ENCODE measurements at places on chromosomes 7 and 10. TPM values are rescaled to one million over a fixed set of nuclear protein-coding genes. Genes with fewer than 3 reads are reported as not detected.

SVIL gene
- total RNA-seq, result 701 TPM

GRCh38 chr10:100939763-100940344, 27.1 kb downstream of the SLF2 start:
- ATAC-seq, result no peak

NODAL gene
- total RNA-seq, result not detected

- ATAC-seq, result peak; percentile 75
Observed at GRCh38 chr7:26201247-26202018, at the start of gene CBX3. CBX3 (plus strand) TSS chr7:26201745; CDS start chr7:26202999, 1,254 bp downstream.

MAD1L1 gene
- total RNA-seq, result 56.6 TPM

SNCG gene
- 43.4 TPM for total RNA-seq

GRCh38 chr7:158819571-158820203, 9.6 kb downstream of the ESYT2 start:
- no peak for ATAC-seq

DNA sequence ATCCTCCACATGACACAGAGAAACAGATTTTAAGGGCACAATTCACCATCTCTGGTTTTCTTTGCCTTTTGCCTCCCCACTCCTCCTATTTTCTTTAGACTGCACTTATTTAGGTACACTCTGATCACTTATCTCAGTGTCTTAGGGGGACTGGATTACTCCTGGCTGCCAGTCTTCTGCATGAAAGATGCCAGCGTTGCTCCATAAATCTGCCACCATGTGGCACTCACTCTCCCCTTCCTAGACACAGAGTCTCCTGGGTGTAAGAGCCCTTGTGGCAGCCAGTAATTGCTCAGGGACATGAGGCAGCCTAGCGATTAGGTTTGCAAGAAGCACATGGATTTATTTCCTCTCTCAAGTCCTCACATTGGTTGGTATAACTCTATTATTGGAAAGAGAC, 34.5 kb upstream of the RBM20 start:
- ATAC-seq, result no peak

ARHGEF35 gene
- 3.2 TPM for total RNA-seq

DNA sequence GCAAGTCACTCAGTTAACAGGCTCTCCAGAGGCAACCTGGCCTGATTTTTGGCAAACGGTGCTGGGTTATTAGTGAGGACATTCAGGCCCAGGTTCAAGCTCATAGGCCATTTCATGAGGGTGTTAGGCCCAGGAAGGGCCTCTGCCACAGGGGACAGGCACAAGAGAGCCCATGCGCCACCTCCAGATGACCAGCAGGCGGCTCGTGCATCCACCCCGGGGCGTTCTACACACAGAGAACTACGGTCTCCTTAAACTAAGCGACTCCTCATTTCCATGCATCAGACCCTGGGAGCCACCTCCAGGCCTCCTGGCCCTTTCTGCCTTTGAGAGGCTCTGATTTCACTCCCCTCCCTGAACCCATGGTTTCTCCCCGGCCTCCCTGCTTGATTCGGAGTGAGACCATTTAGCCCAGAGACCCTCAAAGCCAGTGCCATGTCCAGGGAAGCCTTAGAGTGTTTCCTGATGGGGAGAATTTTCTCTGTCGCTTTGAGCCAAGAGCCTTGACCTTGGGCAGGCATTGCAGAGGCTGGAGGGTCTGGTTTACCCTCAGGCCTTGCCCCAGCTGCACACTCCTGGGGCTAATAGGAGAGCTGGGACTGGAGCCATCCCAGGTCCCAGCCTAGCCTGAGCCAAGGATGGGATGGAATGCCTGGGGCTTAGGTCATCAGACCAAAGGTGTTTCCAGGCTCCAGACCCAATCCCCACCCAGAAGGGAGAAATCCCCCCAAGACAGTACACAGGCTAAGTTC, 188.0 kb downstream of the GRID1 start:
- ATAC-seq, result no peak

TRIM4 gene
- total RNA-seq, result 27.2 TPM

- no peak for ATAC-seq
Observed at GRCh38 chr7:96685755-96686154, 23.9 kb downstream of the SEM1 start.

ETV1 gene
- 10.3 TPM for total RNA-seq

DNA sequence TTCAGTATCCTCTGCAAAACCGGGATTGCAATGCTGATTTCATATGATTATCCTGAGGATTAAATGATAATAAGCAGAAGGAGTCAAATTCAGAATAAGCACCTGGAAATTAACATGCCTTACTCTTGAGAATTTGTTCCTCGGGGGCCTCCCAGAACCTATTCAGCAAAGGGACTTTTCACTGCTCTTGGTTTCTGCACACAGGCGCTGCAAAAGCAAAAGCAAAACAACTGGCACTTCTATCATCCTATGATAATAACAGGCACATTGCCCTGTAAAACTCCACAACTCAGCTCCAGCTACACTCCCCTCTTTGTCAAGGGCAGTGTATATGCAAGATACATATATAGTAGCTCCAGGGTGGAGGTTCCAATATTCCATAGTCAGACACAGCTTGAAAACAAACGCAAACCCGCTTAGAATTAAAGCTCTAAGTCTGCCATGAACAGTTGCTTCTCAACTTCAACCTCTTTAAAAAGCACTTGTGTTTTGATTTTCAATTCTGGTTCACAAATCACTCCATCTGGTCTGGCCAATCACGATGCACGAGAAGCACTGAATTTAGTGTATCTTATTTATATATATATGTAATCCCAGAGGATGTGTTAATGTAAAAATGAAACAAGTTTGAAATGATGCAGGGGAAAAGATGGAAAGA, 119.9 kb upstream of the PTER start:
- ATAC-seq, result no peak

GRCh38 chr10:128612631-128613030, 486.4 kb upstream of the MKI67 start:
- ATAC-seq, result no peak

DNA sequence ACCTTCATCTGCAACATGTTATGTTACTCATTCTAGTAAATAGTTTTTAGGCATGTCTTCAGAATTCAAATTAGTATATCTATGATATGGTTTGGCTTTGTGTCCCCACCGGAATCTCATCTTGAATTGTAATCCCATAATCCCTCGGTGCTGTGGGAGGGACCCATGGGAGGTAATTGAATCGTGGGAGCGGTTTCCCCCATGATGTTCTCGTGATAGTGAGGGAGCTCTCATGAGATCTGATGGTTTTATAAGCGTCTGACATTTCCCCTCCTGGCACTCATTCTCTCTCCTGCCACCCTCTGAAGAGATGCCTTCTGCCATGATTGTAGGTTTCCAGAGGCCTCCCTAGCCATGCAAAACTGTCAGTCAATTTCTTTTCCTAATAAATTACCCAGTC, 20.4 kb upstream of the GPR37 start:
- ATAC-seq, result no peak

DNA sequence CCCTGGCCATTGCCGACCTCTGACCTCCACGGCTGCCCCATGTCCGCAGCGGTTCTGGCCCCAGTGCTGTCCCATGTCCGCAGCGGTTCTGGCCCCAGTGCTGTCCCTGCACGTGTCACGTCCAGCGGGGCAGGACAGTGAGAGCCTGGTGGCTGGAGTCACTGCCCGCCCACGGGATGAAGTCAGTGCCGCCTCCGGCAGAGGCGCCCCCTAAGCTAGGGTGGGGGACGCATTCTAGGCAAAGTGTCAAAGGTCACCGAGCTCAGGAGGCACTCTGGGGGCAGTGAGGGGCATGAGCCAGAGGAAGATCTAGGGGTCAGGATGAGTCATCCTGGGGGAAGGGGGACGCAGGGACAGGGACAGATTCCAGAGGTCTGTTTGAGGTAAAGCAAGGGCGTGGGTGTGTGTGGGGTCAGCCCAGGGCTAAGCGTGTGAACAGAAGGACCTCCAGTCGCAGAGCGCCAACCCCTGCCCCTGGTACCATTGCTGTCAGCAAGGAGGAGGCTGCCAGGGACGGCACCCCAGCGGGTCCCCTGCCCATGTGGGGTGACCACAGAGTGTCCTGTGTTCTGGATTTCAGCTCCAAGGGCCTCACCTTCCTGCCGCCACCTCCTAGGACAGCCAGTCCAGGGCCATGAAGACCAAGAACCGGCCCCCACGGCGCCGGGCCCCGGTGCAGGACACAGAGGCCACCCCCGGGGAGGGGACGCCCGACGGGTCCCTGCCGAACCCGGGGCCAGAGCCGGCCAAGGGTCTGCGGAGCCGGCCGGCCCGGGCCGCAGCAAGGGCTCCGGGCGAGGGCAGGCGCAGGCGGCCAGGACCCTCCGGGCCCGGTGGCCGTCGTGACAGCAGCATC, 665 bp downstream of the BHLHA15 start:
- no peak for ATAC-seq

TFPI2 gene
- 6.3 TPM for total RNA-seq

- ATAC-seq, result no peak
Observed at GRCh38 chr7:42139751-42140150, 97.3 kb downstream of the GLI3 start.

NKX1-2 gene
- total RNA-seq, result 0.12 TPM

DNA sequence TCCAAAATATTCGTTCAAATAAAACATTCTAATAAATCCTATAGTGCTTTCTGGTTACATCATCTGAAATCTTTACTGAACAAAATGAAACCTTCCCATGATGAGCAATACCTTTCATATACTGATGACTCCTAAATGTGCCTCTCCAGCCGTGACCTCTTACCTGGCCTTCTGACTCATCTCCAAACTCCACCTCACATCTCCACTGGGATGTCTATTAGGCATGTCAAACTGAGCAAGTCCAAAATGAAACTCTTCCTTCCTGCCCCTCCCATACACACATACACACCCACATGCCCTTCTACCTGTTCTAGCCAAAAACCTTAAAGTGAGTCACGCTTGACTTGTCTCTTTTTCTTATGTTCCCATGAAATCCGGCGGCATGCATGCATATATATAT, 22.9 kb downstream of the GSAP start:
- ATAC-seq, result no peak

- no peak for ATAC-seq
Observed at GRCh38 chr7:47577321-47577919, 4.5 kb downstream of the TNS3 start.

PRPS1L1 gene
- not detected for total RNA-seq

GIMAP1 gene
- 14.3 TPM for total RNA-seq

DNA sequence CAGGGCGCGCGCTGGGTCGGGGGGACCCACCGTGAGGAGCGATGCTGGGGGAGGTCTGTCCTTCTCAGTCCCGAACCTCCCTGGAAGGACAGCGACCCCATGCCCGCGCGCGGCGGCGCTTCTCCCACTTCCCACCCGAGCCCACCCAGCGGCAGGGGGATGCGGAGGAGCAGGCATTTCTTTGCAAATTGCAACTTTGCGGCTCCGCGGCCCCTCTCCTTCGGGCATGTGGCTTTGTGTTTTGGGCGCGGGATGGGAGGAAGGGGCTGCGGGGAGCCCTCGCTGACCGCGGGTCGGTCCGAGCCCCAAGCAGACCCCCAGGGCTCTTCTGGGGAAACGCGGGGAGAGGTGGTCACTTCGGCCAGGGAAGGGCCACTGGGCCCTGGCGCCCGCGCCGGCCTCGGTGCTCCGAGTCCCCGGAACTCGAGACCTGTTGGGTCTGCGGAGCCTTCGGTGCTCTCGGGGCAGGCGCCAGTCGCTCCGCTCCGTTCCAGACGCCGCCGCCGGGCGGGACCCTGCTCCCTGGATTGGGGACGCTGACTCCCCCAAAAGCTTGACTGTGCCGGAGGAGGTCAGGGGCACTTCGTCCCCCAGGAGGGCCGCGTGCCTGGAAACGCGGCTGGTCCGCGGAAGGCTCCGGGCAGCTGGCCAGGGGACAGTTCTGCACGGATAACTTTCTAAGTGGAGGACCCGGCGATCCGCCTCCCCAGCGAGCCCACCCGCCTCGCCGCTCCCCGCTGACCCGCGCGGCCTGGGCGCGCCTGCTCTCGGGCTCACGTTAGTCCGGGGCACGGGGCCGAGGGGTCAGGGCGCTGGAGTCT, 164.2 kb upstream of the DPP6 start:
- no peak for ATAC-seq

DNA sequence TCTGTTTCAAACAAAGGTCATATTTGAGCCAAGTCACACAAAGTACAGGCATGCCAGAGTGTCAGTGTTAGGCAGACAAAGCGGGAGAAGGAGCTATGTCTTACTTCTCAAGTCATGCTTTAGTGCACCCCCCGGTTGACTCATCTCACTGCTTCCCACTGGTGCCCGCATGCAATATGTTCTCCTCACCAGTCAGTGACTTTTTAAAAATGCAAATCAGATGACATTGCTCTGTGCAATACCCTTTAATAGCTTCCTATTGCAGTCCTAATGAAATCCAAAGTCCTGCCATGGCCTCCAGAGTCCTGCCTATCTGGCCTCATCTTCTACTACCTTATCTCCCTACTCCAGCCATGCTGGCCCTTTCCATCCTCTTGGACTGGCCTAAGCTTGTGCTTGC, 429.1 kb downstream of the ACTR3B start:
- ATAC-seq, result no peak

MGAM2 gene
- total RNA-seq, result not detected

- no peak for ATAC-seq
Observed at GRCh38 chr10:91287912-91288311, 67.4 kb downstream of the PCGF5 start.

DNA sequence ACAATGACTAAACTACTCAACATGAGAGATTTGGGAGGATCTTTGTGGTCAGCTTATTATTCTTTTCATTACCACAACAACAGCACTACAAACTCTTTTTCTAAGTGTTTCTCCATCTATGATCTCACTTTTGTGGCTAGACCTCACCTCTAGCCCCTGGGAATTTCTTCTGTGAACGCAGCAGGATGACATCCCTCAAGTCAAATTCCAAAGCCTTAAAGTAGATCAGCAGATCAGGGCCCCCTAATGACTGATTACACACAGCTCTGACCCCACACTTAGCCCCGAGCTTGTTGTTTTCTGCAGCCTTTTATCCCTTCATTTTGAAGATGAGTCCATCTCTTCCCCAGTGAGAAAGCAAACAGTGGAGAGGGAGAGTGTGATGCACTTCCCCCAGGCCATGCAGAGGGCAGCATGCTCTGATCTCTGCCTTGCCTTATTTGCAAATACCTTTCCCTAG, 27.3 kb downstream of the TFAM start:
- no peak for ATAC-seq

- ATAC-seq, result no peak
Observed at GRCh38 chr10:85643845-85644525, 722.6 kb downstream of the GRID1 start.

PON3 gene
- 0.31 TPM for total RNA-seq

GRCh38 chr7:124652237-124652636, 113.4 kb downstream of the GPR37 start:
- ATAC-seq, result no peak
